Activated CD8-positive, alpha-beta memory T cell treated with anti-CD3 and anti-CD28 coated beads for 48 hours (primary cell): ENCODE measurements at places on chromosomes 2 and 18.

GRCh38 chr18:49920731-49921130, 107.4 kb upstream of the ACAA2 start:
- DNase-seq = no peak

DNA sequence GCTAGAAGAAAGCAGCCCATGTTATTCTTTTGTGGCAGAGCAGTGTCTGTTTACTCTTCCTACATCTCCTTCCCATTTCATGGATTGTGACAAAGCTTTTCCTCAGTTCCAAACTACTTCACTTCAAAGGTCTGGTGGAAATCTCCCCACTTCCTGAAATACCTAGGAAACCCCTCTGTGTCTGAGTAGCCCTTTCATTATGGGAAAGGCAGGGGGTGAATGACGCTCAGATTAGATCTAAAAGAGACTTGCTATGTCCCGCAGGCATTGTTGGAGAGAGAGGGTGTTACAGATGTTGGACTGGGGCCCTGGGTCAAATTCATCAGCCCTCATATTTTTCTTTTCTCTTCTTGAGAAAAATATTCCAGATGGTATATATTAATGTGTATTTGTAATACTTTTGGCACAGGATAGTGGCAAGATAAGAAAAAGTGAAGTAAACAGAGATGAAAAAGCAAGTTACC, 675.0 kb downstream of the IRS1 start:
- DNase-seq = no peak

DNA sequence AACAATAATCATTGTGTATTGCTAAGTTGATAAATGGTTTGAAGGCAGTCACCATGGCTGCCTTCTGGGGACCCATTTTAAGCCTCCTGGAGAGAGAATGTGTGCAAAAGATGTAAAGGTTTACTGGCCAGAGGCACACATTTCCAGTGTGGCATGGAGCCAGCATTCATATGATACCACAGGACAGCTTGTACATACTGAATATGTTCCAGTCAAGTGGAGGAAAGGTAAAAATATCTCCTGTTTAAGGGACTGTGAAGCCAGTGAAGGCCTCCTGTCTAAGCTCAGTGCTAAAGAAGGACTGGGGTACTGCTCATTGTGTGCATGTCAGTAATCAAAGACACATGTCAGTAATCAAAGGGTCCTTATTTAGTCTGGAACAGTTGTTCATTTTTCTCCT, 119.2 kb downstream of the BABAM2 start:
- no peak for DNase-seq

GRCh38 chr2:102181376-102181775, 5.4 kb upstream of the IL1RL2 start:
- DNase-seq = no peak

DNA sequence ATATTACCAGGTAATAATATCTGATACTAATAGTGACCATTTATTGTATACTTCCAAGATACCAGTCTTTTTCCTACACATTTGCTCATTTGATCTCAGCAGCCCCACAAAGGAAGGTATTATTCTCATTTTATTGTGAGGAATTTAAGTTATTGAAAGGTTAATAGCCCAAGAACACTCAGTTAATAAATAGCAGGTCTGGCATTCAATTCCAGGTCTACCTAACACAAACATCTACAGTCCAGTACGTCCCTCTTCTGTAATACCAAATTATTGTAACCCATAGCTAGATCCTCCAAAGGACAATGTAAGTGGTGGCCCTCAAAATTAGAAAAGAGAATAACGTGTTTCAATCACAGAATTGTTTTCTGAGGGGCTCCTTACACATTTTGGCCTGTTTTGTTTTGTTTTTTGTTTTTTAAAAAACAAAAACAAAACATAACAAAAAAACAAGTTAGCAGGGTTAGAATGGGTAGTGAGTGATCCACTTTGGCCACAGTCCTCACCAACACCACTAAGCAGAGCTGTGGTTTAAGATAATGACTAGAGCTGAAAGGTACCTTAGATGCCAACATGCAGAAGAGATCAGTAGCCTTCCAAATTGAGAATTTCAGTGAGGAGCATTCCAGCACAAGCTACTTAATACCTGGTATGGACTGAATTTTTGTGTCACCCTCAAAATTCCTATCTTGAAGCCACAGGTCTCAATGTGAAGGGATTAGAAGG, 137.5 kb downstream of the DYM start:
- DNase-seq = no peak

GRCh38 chr2:236215196-236215595, 47.0 kb upstream of the GBX2 start:
- DNase-seq = no peak

GRCh38 chr2:11753886-11754699, 7.7 kb downstream of the LPIN1 start:
- no peak for DNase-seq

- no peak for DNase-seq
Observed at GRCh38 chr2:235954888-235955480, 213.2 kb downstream of the GBX2 start.

DNA sequence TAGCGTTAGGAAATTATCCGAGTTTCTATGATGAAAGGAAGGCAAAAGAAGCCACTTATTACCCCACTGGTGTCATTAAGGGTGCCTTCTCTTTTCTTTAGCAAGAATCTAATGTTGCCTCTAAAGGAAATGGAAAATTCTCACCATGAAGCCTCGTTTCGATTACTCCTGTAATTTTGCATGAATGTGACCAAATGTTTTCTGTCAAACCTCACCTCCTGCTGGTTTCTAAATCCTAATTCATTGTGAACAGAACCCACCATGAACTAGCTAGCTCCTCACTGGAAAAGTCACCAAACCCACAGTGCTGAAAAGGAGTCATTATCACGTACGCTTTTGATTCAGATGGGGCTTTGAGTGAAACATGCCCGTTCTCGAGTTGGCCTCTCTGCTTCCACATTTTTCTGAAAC, 119.9 kb downstream of the COPS8 start:
- no peak for DNase-seq

DNA sequence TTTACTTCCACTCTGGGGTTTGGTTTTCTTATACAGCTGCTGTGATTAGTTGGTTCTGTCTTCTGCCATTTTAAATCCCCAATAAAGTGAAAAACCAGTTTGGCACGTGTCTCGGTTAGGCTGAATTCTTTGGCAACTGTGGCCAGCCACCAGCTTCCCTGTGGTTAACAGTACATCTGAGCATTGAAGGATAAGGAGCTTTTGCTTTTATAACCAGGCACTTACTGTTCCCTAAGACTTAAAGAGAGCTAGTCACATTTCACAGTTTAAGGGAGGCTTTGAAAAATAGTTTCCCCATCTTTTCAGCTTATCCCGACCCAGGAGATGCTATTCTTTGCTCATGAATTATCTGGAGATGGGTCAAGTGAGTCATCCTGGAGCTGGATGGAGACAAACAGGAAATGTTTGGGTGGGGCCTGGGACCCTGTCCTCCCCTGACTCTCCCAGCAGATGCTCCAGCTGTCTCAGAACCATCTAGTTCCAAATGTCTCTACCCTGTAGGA, 57.3 kb upstream of the EML6 start:
- DNase-seq = no peak
